Nucleus accumbens (tissue), 56 donors: ENCODE measurements at places on chromosomes 6 and 20.

GRCh38 chr6:15691250-15691869, 28.5 kb upstream of the DTNBP1 start:
- DNase-seq, result peak; percentile 71

DNA sequence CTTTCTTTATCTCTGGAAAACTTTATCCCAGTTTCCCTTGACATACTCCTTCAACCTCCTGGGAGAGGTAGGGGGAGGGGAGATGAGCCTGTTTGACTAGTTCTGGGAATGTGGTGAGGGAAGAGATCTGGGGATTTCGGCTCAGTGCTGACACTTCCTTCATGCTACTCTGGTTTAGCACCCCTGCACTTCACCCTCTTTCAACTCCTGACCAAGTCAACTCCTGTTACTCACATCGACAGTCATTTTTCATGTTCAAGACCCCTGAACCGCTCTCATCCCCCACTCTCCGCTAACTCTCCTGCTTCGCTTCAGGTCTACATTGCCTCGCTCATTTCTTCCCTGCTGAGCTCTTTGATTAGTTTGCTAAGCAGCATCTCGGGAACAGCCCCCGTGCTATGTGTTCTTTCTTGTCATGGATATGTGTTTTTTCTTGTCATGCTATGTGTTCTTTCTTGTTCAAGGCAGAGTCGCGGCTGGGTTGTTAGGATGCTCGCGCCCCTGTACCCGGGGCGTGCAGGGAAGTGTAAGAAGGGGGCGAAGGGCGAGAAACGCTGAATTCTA, 16.6 kb upstream of the TRIM27 start:
- DNase-seq, result peak; percentile 16

DNA sequence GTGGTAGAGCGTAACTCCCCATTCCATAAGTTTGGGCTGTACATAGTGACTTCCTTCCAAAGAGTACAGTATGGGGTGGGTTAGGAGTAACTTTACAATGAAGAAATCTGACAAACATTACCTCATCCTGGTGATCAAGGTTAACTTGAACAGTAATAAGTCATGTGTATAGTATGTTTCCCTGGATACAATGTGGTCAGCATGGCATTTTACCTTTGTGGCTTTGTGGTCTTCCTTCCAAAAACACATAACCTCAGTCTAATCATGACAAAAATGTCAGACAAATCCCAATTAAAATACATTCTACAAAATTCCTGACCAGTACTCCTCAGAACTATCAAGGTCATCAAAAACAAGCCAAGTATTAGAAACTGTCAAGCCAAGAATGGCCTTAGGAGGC, 225.1 kb downstream of the UBE3D start:
- no peak for DNase-seq

- no peak for DNase-seq
Observed at GRCh38 chr6:130982135-130982534, 80.9 kb downstream of the EPB41L2 start.

DNA sequence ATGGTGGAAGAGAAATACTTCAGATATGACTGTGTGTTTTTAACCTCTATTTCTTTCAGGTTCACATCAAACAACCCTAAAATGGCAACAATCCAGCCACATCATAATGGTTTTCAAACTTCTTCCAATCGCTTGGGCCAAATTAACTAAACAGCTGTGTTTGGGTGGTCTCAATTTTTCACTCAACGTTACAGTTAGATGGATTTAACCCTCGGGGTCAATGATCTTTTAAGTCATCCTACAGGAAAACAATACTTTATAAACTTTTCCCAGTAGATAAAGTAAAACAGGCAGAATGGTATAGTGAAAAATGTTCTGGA, 60.4 kb downstream of the EPB41L2 start:
- no peak for DNase-seq

- no peak for DNase-seq
Observed at GRCh38 chr6:113668641-113669408, 188.3 kb upstream of the MARCKS start.

GRCh38 chr6:91447530-91448254, 860.8 kb upstream of the MAP3K7 start:
- no peak for DNase-seq

DNA sequence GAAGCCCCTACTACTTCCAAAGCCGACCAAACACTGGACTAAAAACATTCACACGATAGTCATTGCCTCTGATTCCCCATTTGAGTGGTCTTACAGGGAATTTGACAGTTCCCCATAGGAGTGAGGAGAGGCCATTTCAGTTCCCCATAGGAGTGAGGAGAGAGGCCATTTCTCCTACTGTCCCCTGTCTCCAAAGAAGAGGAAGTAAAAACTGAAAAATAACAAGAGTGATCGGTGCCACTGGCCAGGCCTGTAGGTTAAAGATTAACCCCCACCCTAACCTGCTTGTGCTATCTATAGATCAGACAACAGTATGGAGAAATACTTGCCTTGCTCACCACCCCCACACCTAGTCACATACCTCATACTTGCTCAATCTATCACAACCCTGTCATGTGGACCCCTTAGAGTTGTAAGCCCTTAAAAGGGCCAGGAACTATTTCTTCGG, 204.0 kb upstream of the MOCS1 start:
- DNase-seq, result no peak

GRCh38 chr6:33410711-33411631, at the start of gene PHF1:
Gene PHF1, plus strand, starts transcription at chr6:33411014. Its CDS starts 1,250 bp downstream, at chr6:33412264.
- DNase-seq, result no peak

DNA sequence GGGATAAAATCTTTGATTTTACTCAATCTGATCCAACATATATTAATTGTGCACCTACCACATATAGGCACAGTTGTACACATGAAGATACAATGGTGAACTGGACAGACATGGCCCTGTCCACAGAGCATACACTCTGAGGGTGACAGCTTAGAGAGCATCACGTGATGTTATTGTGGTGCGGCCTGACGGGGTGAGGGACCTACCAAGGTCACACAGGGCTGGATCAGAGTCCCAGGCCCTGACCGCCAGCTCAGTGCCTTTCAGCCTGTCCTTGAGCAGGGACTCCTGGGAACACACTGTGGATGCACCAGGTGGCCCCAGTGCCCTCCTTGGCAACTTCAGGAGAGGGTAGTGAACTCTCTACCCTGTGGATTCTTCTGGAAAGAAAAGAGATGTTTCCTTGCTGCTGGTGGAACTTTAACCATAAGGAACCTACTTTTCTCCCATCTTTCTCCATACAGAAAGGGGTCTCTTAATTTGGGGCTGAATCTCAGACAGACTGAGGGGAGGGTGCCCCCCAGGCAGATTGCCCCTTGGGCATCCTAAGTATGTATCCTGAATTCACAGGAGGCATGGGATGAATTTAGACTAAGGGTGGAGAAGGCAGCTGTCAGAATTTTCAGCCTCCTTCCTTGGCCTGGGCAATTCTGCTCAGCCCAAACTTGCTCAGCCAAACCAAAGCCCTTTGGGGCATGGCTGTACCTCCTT, 26.5 kb downstream of the PCK1 start:
- no peak for DNase-seq

GRCh38 chr6:160391419-160392116, 43.4 kb downstream of the SLC22A3 start:
- no peak for DNase-seq

DNA sequence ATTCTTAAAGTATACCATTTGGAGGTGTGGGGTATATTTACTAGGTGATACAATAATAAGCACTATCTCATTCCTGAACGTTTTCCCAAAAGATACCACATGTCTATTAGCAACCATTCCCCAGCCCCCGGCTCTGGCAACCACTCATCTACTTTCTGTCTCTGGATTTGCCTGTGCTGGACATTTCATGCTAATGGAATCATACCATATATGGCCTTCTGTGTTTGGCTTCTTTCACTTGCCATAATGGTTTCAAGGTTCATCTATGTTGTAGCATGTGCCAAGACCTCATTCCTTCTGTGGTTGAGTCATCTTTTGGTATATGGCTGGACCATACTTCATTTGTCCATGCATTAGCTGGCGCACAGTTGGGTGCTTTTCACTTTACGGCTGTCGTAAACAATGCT, 39.7 kb downstream of the BCAS4 start:
- DNase-seq, result no peak

DNA sequence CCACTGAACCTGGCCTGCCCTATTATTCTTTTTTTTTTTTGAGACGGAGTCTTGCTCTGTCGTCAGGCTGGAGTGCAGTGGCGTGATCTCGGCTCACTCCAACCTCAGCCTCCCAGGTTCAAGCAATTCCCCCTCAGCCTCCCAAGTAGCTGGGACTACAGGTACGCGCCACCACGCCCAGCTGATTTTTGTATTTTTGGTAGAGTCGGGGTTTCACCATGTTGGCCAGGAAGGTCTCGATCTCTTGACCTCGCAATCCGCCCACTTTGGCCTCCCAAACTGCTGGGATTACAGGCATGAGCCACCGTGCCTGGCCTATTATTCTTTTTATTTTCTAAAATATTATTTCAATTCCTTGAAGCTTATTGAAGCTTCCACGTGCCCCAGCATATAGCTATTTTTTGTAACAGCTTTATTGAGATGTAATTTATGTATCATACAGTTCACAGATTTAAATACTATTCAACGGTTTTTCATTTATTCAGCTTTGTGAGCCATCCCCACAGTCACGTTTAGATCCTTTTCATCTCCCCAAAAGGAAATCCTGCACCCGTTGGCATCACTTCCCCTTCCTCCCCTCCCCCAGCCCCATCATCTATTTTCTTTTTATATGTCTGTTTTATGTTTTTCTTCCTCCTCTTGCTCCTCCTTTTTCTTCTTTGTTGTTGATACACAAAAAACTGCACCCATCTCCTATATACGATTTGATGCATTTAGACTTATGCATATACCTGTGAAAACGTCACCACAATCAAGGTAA, 13.5 kb upstream of the MDFI start:
- no peak for DNase-seq

DNA sequence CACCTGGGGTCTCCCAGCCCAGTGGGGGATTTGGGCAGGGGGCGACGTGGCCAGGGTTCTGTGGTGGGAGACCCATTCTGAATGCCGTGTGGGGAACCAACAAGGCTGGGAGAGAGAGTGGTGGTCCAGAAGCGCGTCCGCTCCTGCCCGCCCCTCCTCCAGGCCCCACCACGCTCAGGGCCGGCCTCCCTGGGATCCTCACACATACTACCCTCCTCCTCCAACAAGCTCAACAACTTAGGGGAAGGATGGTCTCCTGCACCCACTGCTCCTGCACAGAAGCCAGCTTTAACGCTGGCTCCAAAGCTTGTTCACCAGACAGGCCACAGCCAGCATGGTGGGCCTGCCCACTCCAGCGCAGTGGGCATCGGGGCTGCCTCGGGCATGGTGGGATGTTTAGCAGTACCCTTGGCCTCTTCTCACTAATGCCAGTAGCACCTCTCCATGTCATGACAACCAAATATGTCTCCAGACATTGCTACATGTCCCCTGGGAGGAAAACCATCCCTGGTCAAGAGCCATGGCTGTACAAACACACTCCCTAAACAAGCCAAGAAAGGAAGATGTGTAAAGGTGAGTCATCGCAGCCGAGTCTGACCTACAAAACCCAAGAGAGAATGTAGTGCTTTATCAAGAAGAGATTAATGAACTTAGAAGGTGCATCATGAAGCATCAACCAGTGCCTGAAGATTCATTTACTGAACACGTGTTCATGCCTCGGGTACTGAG, 75.7 kb downstream of the BMP7 start:
- DNase-seq, result no peak

- DNase-seq, result no peak
Observed at GRCh38 chr6:149921361-149921760, 1.6 kb downstream of the RAET1G start.

DNA sequence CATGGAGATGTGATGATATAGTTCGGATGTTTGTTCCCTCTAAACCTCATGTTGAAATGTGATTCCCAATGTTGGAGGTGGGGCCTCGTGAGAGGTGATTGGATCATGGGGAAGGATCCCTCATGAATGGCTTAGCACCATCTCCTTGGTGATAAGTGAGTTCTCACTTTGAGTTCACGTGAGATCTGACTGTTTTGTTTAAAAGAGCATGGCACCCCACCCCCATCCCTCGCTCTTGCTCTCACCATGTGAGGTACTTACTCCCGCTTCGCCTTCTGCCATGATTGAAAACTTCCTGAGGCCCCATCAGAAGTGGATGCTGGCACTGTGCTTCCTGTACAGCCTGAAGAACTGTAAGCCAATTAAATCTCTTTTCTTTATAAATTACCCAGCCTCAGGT, 10.9 kb downstream of the SLC32A1 start:
- DNase-seq, result no peak

DNA sequence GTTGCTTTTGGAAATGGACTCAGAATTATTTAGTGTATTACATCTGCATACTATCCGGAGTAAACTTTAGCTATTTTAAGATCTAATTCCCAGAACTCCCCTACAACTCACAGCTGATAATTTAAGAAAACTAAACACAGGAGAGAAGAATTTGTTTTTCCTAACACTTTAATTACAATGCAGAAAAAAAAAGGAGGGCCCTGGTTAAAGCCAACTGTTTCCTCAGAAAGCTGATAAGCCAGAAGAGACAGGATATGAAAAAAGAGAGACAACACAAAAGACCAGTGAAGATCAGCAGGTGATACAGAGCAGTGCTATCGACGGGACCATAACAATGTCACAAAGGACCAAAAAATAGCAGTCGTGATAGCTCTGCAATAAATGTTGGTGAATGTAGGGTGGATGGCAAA, 5.8 kb downstream of the IFNGR1 start:
- DNase-seq, result no peak

GRCh38 chr6:115902436-115902835, 158.3 kb downstream of the FRK start:
- DNase-seq, result no peak

- DNase-seq, result no peak
Observed at GRCh38 chr20:62376112-62377063, 9.3 kb upstream of the LAMA5 start.

GRCh38 chr20:35276408-35276807, 1.5 kb downstream of the MMP24OS start:
- DNase-seq, result no peak

- DNase-seq, result no peak
Observed at GRCh38 chr6:52016915-52017748, 70.3 kb downstream of the PKHD1 start.

DNA sequence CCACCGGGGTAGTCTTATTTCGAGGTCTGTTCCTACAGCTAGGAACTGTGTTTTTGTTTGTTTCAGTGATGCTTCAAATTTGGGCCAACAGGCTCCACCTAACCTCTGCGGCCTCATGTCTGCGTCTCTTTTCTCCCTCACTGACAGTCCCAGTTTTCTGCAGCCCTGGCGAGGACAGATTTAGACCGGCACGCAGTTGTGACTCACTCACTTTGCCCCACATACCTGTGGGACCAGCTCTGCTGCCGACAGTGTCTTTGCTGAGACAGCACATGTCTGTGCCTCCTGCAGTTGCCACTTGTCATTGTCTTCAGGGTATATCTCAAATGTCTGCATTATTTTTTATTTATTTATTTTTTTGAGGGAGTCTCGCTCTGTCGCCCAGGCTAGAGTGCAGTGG, 29.2 kb downstream of the OSBPL2 start:
- DNase-seq, result no peak

GRCh38 chr20:22536956-22537756, 47.2 kb downstream of the FOXA2 start:
- no peak for DNase-seq

DNA sequence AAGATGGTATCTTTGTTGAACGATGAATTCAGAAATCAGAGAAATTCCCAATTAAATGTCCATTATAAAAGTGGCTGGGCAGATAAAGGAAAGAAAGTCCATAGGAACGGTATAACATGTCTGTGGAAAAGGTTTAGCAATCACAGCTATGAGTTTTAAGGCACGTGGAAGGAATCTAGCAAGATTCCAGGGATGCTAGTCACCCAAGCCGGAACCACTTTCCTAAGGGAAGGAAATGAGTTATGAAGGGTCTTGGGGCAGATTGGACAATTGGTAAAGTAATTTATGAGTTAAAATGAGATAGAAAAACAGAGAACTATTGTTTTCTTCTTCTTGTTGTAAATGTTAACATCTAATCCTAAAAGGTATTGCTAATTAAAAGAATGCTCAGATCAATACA, 384.8 kb downstream of the ADGRB3 start:
- no peak for DNase-seq
